ENCODE measurements at places on chromosomes 7 and 10.

- no peak for DNase-seq
These were observed 30.3 kb downstream of the TMEM168 start for GRCh38 chr7:112759905-112760304.

DNA sequence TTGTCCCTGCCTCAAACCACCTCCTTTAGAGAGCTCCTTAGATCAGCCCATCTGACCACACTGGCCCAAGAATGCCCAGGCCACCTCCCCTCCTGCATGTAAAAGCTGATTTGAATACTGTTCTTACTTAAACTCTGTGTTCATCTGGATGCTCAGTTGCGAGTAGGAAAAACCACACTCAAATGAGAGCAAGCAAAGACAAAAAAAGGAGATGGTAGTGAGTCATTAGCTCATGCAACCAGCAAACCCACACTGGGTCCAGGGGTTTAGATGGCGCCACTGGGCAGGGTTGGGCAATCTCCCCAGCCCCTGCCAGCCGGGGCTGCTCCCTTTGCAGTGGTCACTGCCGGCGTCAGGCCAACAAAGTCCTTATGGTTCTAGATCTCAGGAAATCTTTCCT lies 32.7 kb downstream of the TSPAN15 start:
- no peak for DNase-seq

- no peak for DNase-seq
These were observed 332.0 kb upstream of the FZD1 start for GRCh38 chr7:90931986-90932916.

DNA sequence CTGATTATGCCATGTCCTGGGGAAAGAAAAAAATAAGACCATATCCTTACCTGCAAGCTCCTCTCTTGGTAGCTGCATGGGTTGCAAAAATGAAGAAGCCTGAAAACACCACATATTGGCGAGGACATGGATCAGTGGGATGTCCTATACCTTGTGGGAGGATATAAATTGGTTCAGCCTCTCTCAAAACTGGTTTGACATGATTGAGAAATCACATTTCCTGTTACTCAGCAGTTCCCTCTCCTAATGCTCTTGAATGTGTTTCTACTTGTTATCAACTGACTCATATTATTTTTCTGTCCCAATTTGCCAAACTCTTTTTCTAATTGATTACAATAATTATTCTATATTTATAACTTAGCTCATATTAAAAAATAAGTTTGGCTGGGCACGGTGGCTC lies 380.2 kb downstream of the EXOC4 start:
- DNase-seq: peak; percentile 67

- no peak for DNase-seq
These were observed 179.6 kb downstream of the ZMYND11 start for GRCh38 chr10:314871-315270.

GRCh38 chr7:29100924-29101323 lies 45.4 kb downstream of the CPVL start:
- no peak for DNase-seq
